Mesenteric fat pad (tissue), 1 donor: ENCODE measurements at places on chromosomes 7 and 10. TPM values are rescaled to one million over a fixed set of nuclear protein-coding genes. Genes with fewer than 3 reads are reported as not detected.

DNA sequence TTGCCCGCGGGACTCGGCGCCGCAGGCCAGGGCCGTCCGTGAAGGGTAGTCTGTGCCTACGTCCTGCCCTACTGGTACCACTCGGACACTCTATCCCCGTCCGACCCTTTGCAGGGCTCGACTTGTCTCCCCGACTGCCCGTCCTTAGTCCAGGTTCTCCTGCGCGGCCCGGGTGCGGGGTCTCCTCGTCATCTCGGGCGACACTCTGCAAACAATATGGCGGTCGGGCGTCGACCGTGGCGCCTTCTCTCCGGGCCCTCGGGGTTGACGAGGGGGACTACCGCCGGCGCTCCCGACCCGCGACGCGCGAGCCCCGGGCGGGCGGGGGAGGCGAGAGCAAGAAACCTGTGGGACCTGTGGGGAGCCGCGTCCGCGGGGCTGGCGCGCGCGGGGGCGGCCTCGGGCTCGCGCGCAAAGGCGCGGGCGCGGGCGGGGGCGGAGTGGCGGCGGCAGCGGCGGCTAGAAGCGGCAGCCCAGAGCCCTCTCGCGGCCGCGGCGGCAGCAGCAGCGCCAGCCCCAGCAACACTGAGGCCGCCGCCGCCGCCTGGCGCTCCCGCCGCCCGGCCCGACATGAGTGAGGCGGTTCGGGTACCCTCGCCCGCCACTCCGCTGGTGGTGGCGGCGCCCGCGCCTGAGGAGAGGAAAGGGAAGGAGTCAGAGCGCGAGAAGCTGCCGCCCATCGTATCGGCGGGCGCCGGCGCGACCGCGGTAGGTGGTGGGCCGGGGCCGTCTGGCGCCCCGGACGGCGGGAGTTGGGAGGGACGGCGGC, at the start of gene HECTD2:
HECTD2 (plus strand) TSS at position 476 of the 769 bp plus-strand sequence; CDS start at position 571, 95 bp downstream.
- DNase-seq = peak; percentile 94

GRCh38 chr7:87129848-87130247, 22.4 kb upstream of the DMTF1 start:
- no peak for DNase-seq

GRCh38 chr7:148056406-148056805, 534.2 kb upstream of the C7orf33 start:
- DNase-seq = no peak

GRCh38 chr10:102726274-102726673, 11.8 kb downstream of the SFXN2 start:
- DNase-seq = no peak

DNA sequence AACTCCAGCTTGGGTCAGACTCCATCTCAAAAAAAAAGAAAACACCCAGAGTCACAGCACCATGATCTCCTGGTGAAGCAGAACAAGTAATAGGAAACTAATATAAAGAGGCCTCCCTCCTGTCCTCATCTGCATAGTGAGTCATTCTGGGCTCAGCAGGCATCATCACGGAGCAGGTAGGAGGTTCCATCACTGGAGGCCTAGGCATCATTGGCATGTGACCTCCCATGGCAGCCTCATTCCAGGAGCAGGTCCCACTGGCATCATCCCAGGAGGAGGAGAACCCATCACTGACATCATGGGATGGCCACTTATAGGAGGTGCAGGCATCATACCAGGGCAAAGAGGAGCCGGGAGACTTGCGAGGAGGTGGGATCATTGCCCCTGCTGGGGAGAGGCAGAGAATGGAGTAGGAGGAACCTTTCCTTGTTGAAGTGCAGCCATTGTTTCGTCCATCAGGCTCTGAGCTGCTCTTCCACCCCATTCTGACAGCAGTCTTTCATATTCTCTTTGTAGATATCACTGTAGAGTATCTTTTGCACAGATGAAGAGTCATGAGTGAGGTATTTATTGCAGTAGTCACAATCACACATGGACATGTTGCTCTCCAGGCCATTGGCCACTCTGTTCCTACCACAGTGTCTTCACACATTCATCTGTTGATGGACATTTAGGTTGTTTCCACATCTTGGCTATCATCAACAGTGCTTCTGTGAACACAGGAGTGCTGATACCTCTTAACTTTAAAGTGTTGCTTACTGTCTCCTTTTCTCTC, 73.8 kb downstream of the OSBPL3 start:
- DNase-seq = no peak

GRCh38 chr10:34504534-34504933, 310.6 kb downstream of the PARD3 start:
- DNase-seq = no peak

DNA sequence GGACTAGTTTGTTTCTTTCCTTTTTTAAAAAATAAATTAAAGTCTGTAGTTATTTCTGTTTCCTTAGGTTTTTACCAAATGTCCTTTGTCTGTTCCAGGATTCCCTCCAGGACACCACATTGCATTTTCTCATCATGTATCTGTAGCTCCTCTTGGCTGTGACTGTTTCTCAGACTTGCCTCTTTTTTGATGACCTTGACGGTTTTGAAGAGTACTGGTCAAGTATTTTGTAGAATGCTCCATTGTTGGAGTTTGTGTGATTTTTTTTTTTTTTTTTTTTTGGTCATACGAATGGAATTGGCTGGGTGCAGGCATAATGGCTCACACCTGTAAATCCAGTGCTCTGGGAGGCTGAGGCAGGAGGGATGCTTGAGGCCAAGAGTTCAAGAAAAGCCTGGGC, 127.1 kb upstream of the BMPER start:
- DNase-seq = no peak

DNA sequence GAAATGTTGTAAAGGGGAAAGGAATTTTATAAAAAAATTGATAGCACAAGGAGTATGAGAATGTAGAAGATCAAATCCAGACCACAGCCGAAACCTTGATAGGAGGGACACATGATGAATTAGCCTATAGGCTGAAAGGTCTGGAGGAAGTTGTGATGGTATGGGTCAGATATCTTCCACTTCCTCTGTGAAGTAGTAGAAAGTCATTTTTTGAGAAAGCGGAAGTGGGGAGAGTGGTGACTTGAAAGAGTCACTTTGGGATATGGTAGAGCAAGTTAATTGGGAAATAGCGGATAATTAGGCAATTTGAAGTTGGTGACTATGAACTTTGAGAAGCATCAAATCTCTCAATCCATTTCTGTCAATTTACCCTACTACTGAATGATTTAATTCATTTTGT, 99.4 kb downstream of the GRM8 start:
- DNase-seq = no peak

GRCh38 chr7:46207931-46208634, 287.0 kb upstream of the IGFBP3 start:
- DNase-seq = no peak

DNA2 gene
- 3.8 TPM for total RNA-seq
